ENCODE measurements at places on chromosomes 3 and 15.
A peak's percentile ranks its signal among the peaks of the same experiment; 100 is the strongest.

GRCh38 chr3:196997311-196997710 is 28.7 kb upstream of the PIGZ start:
- DNase-seq: no peak

DNA sequence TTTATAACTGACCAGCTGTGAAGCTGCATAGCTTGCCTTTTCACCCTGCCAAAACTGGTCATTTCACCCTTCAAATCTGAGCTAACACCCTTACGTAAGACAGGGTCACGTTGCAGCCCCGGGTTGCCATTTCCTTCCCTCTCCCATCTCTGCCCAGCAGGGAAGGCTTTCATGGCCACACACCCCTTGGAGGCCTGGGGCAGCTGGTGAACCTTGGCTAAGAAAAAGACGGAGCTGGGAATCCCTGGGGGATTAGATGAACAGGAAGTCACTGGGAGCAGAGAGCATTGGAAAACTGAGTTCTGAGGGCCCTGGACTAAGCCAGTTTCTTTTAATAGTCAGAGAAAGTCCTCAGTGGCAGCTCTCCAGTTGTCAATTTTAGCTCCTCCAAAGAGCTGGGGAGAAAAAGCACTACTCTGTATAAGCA is 67.8 kb downstream of the TTC23 start:
- no peak for DNase-seq

DNA sequence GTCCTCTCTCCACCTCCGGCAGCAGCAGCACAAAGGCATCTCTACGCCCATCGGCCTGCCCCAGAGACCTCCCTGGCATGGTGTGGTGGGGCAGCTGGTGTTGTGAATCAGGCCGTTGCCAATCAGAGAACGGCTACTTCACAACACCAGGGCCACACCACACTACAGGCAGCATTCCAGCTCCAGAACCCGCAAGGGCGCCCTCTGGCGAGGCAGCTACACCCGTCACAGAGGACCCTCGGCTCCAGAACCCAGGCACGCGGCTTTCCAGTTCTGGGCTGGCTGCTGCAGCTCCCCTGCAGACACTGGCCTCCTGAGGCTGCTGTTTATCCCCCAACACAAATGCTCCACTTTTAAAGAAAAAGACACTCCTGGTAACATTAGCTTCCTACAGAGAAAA is 127.5 kb upstream of the TOPAZ1 start:
- DNase-seq: peak; percentile 86

GRCh38 chr3:5565026-5565425 is 377.5 kb downstream of the EDEM1 start:
- DNase-seq: no peak

GRCh38 chr3:56783644-56784447 is 17.9 kb downstream of the ARHGEF3 start:
- no peak for DNase-seq

GRCh38 chr15:74786551-74787165 is 4.8 kb downstream of the CSK start:
- DNase-seq: no peak

Data from WTC11 (cell line).